Stimulated activated CD4-positive, alpha-beta T cell treated with anti-CD3 and anti-CD28 coated beads, Interleukin-15, amount 100 ng/mL, for 1 hour (primary cell): ENCODE measurements at places on chromosomes 12 and 14.
A peak's percentile ranks its signal among the peaks of the same experiment; 100 is the strongest.

DNA sequence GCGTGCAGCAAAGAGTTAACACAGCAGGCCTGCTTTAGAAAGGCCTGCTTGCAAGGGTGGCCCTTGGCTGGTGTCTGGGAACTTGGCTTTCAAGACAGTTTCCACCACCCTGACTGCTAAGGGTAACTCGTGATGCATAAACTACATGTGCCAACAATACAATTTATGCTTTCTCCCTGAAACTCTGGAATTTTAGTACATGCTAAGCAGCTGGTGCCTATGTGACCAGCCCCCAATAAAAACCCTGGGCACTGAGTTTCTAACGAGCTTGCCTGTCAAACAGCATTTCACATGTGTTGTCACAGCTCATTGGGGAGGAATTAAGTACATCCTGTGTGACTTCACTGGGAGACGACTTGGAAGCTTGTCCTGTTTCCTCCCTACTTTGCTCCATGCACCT lies 133.1 kb downstream of the SLC5A8 start:
- DNase-seq, result no peak

GRCh38 chr14:52352061-52352491 lies 38.0 kb downstream of the PTGER2 start:
- no peak for DNase-seq

DNA sequence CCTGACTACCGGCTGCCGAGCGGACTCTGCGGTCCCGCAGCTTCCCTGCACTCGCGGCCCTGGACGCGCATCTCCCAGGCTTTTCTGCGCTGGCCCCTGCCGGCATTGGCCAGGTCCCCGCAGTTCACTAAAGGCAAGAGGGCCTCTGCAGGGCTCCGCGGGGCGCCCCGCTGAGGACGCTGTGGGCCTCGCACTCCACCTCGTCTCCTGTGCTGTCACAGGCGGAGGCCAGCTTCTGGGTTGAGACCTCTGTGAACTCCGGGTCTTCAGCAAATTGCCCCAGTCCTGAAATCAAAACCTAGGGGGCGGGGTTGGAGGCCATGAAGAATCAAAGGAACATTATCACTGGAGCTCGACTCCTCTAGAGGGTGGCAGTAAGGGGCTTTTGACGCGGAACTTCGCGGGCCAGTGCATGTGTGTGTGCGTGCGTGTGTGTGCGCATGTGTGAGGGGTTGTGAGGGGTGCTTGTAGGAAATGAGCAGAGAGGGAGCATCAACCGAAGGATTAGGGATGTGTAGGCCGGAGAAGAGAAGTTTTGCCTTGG lies 68.5 kb upstream of the CAPRIN2 start:
- DNase-seq, result peak; percentile 24

- no peak for DNase-seq
These were observed 389.6 kb upstream of the ATP2B1 start for GRCh38 chr12:90098132-90098779.

GRCh38 chr14:76268700-76269099 lies 107.2 kb upstream of the ESRRB start:
- DNase-seq, result no peak

DNA sequence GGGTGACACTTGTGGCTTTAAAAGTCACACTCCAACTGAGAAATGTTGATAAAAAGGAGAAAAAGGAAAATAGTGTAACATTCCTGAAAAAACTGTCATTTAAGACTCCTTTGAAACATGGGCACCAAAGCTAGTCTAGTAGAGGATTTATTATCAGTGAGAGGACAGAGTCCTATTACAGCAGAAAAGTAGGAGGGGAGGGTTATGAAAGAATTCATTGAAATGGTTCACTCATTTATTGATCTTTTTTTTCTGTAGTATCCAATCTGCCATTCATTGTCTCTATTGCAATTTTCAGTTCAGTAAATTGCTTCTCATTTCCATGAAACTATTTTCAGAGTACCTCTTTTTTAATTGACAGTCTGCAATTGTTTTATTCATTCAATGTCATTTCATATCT lies 25.4 kb downstream of the PPM1A start:
- no peak for DNase-seq

DNA sequence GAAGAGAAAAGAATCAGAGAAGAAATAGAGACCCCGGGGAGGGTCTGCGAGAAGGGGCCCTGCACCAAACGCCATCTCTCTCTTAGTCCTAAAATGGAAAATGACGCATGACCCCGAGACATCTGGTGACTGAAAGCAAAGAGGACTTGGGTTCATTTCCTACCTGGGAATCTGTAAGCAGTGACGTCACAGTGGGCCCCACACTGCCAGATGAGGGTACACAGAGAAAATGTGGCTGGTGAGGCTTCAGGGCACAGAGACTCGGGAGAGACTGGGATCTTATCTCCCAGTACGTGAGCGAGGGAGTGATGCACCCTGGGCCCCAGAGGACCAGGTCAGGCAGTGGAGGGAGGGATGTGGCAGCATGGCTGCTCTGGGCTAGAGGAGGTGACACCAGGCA lies 288.1 kb upstream of the SFSWAP start:
- no peak for DNase-seq

- no peak for DNase-seq
These were observed 200.2 kb downstream of the TRHDE start for GRCh38 chr12:72472350-72472749.

DNA sequence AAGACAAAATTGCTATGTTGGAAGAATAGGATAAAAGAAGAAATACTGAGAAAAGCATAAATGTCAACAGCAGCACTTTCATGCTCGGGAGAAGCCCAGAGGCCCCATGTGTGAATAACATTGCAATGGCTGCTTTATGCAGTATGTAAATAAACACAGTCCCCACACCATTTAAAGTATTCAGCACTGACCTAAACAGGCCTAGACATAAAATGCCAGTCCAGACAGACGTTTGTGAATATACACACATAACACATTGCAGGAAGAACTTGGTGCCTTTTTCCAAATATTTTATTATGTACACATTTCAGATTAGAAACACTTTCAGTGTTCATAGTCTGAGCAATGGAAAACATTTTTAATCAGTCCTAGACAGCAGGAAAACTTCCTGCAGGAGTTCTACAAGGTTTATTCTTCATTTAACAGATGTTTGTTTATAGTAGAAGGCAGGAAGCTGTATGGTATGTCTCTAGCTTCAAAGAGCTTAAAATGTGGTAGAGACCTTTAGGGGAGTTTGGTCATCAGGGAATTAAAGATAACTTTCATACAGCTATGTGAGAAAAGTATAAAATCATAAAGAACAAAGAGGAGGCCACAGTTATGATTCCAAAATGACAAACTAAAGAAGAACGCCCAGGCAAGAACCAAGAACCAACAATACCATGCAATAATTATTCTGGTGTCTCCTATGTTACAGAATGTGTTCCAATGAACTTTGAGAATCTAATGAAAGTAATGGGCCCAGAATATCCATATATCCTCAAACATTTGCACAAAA lies 30.6 kb upstream of the SLC38A2 start:
- DNase-seq, result no peak

DNA sequence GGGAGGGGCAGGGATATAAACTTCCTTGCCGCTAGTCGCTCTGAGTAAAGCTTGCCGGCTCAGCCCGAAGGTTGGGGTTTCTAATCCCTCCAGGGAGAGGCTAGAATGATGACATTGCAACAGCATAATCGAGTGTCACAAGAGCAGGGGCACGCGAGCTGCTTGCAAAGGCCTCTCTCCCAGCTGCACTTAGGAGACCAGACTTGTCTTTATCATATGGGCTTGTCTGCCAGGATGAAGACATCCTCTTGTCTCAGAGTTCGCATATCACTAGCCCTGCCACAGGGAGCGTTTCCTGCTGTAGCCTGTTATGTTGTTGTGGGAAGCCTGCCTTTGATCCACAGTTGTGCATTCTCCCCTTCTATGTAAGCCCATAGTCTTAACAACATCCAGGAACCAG lies 180.0 kb downstream of the ESR2 start:
- no peak for DNase-seq

- DNase-seq, result no peak
These were observed 315.5 kb upstream of the FLRT2 start for GRCh38 chr14:85214471-85214870.

DNA sequence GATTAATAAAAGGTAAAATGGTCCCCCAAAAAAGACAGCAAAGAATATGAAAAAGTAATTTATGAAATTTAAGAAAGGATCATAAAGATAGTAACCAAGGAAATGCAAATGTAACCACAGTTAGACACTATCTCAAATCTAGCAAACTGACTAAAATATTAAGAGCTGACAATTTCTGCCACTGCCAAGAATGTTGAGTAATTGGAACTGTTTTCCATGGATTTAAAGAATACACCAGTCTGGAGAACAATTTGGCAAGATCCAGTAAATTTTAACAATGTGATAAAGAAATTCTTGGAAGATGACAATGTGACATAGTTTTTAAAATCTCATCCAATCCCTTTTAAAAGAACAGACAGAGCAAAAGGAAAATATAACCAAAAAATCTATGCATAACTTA lies 798.0 kb upstream of the MGAT4C start:
- no peak for DNase-seq

- DNase-seq, result no peak
These were observed 19.5 kb downstream of the GPR68 start for GRCh38 chr14:91225025-91225424.

GRCh38 chr14:103627073-103628025 lies 1.7 kb upstream of the KLC1 start:
- no peak for DNase-seq

GRCh38 chr12:21541773-21542172 lies 15.7 kb downstream of the SPX start:
- DNase-seq, result no peak

- DNase-seq, result no peak
These were observed 46.5 kb downstream of the SINHCAF start for GRCh38 chr12:31279390-31279924.

DNA sequence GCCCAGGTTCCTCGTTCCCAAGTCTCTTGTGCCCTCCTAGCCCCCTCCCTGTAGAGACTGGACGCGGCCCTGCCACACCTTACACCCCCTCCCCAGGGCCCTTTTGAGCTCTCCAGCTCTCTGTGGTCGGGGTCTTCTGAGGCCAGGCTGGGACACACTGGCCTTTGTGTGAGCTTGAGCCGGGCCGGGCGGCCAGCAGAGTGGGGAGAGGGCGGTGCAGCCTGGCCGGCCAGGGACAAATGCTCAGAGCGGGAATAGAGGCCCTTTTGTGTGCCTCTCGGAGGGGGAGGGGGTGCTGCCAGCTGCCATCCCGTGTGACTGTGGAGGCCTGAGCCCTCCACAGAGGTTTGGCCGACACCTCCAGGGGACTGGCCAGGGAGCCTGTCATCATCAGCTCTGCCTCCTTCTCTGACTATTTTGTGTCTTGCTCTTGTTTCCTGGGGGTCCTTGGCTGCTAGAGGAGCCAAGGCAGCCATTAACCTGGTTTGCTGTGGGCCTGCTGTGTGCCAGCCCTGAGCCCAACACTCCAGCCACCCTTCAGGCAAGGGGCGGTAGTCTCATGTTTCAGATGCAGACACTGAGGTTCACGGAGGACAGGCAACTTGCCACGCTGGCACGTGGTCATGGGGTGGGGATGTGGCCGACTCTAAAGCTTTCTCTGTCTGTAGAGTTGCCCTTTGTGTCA lies 13.6 kb downstream of the FAM222A start:
- no peak for DNase-seq

DNA sequence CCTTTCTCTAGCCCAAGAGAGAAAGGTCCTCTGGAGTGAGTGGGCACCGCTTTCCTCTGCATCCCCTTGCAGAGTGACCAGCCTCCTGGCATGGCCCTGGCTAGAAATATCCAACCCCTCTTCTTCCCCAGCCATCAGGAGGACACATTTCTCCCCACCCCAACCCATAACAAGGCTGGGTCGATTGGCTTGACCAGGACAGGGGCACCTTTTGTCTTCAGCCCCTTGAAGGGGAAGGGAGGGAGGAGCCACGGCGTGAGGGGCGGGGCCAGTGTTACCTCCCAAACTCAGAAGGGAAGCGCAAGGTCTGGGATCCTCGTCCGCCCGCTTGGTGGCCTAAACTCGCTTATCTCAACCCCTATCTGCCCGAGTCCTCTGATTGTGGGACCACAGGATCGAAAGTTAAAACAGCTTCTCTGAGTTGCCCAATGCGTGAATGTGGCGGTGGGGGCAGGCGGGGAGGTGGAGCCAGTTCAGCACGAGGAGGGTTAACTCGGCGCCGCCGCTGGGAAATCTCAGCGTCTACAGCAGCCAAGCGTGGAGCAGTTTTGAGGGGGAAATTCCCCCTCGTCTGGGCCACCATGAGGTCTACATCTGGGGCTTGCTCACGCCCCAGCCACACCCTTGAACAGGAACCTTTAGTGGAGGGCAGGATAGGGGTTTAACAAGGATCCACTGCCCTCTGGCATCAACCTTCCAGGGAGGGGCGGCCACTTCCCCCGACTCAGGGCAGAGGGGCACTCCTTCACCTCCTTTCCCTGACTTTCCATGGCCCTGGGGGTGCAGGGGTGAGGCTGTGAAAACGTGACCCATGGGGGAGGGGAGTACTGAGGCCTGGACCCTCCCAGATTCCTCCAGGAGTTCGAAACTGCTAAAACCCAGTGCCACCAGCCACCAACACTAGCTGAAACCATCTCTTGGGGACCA lies 795 bp downstream of the STAT6 start:
- peak; percentile 43 for DNase-seq

DNA sequence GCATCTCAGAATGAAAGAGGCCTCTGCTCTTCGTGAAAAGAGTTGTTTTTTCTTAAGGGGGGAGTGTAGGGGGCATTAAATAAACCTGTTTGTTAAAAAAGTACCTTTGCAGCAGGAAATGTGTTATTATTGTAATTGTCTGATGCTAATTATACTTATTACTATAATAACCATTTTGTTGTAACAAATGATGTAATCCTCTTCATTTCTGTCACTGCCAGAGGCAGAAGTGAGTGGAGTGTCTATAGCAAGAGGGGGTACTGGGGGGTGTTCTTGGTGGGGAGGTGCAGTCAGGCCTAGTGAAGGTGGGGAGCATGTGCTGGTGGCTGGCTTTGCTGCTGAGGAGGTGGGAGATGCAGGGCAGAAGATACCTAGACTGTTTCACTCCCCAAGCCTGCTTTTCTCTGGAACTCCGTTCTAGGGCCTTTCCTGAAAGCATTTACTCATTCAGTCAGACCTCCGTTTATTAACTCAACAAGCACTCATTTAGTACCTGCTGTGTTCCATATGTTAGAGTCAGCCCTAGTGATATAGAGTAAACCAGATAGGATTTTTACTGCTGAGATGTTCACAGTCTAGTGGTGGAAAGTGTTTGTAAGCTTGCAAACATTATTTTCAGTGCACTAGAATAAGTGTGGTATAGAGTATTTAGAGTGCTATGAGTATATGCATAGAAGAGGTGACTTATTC lies 77.5 kb upstream of the CISTR start:
- no peak for DNase-seq

DNA sequence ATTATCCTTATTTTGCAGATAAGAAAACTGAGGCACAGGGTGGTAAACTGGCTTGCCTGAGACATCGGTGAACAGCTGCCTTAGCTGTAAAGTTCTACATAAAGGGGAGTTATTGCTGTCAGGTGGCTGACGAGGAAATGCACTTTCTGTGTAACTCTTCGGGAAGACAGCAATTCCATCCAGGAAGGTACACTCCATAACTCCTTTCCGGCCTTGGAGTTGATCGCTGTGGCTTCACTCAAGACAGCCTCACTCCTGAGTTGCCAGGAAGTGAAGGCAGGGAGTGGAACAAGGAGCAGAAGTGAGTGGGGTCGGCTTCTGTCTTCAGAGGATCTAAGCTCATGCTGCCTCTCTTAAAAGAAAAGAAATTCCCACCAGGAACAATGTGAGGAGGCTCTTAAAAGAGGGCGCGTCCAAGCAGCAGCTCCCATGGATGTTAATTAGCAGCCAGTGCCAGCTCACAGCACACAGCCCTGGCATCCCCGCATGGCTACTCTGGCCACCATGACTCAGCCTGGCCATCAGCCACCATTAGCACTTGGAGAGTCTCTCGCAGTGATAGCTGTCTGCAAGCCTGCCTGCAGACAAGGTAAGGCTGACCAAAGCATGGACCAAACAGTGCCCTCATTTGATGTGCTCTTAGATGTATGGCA lies 60.3 kb downstream of the NUAK1 start:
- DNase-seq, result no peak
